ENCODE measurements at places on chromosomes 12 and 14.

GRCh38 chr12:27733052-27733656 lies 22.5 kb downstream of the MRPS35 start:
- no peak for DNase-seq

DNA sequence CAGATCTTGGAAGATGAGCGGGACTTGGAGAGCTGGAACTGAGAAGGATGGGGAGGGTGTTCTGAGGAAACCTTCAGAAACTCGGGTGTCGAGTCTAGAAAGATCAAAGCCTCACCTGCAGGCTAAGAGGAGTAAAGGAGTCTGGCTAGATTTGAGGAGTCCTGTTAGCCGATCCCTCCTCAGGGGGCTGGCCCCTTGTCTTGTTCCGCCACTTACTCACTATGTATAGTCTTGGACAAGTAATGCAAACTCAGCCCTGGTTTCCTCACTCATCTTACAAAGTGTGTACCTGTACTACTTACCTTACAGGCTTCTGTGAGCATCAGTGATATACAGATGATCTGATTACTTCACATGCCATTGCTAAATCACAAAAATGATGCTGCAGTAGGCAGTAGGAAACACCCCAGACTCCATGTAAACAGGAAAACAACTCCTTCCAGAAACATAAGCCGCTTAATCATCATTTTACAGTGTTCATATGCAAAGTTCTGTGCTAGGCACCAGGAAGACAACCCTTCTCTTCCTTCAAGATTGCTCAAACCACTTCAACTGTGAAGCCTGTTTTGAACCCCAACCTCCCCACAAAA lies 2.0 kb upstream of the SPTLC2 start:
- no peak for DNase-seq

- DNase-seq = no peak
Measured at GRCh38 chr12:18932715-18933114, 194.8 kb downstream of the CAPZA3 start.

- no peak for DNase-seq
Measured at GRCh38 chr12:101671157-101671791, 26.2 kb upstream of the CHPT1 start.

- no peak for DNase-seq
Measured at GRCh38 chr12:67382241-67382871, 113.2 kb downstream of the CAND1 start.

DNA sequence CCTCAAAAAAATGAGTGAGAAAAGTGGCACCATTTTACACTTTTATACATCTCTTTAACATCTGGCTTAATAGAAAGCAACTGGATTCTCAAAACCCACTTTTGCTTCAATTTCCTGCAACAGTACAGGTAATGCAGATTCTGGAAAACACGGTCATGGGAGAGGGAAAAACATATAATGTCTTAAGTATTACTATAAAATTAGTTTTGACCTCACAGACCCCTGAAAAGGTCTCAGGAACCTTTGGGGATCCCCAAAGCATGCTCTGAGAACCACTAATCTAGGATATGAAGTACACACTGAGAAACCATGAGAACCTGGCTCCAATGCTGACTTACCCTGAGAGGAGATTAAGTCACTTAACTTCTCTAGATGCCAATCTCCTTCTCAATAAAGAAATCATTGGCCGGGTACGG lies 64.7 kb downstream of the PPP2R5E start:
- no peak for DNase-seq

DNA sequence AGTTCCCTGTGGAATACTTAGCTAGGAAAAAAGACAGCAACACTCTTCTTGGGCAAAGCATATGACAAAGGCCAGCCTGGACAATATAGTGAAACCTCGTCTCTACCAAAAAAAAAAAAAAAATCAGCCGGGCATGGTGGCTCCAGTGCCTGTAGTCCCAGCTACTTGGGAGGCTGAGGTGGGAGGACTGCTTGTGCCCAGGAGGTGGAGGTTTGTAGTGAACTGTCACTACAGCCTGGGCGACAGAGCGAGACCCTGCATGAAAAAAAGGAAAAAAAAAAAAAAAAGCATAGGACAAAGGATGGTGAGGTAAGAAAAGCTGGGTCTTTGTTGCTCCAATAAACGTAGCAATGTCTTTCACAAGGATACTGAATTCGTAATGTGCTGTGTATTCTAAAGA lies 1.1 kb downstream of the TXNDC16 start:
- no peak for DNase-seq

DNA sequence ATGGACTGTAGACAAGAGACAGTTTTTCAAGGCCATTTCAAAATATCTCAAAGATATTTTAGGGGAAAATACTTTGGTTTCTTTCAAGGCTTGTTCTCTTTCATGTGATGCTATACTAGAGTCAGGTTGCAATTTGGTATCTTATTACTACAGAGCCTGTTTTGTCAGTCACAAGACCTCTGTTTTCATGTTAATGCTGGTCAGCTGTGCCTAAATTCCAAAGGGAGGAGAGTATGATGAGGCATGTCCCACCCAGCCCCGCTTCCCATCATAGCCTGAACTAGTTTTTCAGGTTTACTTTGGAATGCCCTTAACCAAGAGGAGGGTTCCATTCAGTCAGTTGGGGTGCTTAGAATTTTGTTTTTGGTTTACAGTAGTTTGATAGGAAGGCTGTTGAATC lies 52.6 kb downstream of the GPHB5 start:
- no peak for DNase-seq

GRCh38 chr14:94421316-94421715 lies 31.3 kb downstream of the SERPINA11 start:
- no peak for DNase-seq

GRCh38 chr14:102499401-102500157 lies 10.0 kb downstream of the ANKRD9 start:
- no peak for DNase-seq

GRCh38 chr12:120169946-120170345 lies 24.6 kb downstream of the GCN1 start:
- DNase-seq = no peak

DNA sequence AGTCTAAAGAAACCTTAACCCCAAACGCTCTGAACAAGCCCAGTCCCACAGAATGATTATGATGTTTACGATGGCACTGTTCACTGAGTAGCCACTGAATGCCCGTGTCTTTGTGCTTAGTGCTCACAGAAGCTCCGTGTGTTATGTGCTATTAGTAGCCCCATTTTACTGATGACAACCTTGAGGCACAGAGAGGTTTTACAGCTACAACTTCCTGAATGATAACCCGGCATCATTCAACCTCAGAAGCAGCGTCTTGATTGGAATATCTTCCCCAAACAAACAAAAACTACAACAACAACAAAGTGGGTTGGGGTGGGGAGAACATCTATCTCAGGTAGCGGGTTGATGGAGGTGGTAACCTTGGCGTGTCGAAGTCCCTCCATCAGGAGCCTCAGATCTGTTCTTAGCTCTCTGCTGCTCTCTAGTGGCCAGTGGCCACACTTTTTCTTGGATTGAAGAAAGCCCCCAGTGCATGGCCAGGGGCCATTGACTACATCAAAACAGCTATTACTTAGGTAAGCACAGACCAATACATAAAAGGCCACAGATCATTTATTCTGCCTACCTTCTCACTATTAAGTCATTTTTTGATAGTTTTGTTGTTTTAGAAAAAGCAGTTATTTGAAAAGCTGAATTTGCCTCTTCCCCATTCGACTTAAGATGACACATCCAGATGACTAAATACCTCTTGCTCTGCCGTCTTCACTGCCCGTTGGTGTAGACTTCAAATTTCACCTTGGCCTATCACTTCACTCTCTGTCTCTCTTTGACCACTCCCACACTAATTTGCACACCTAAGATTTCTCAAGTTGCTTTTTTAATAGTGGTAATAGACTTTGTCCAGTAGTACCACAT lies 376.9 kb downstream of the GALC start:
- no peak for DNase-seq

- no peak for DNase-seq
Measured at GRCh38 chr12:25366122-25366521, 115.4 kb upstream of the KRAS start.

DNA sequence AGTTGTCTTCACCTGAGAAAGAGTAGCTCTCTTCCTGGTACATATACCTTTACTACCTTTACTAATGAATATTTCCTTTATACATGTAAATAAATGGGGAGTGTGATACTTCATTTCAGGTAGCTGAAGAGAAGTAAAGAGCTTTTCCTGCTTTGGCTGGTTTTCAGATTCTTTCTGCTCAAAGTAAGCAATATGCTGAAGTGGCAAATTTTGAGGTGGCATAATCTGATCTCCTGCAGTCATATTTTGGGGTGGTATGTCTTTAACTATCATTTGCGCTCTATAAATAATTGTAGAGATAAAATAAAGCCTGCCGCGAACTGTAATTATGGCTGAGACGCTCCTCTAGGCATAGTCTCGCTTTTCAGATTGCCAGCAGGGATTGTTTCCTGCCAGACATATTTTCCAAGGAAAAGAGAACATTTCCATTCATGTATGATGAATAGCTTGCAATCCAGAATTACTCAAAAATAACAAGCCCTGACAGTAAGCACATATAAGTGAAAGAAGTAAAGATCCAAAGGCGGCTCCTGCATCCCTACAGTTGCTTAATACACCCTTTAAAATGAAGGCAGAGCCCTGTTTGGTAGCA lies 200.7 kb downstream of the C12orf50 start:
- DNase-seq = no peak

GRCh38 chr12:94941440-94941862 lies 62.0 kb downstream of the NDUFA12 start:
- no peak for DNase-seq

GRCh38 chr12:41277100-41277945 lies 89.2 kb downstream of the PDZRN4 start:
- no peak for DNase-seq

- no peak for DNase-seq
Measured at GRCh38 chr12:132246997-132247717, 82.2 kb downstream of the GALNT9 start.

DNA sequence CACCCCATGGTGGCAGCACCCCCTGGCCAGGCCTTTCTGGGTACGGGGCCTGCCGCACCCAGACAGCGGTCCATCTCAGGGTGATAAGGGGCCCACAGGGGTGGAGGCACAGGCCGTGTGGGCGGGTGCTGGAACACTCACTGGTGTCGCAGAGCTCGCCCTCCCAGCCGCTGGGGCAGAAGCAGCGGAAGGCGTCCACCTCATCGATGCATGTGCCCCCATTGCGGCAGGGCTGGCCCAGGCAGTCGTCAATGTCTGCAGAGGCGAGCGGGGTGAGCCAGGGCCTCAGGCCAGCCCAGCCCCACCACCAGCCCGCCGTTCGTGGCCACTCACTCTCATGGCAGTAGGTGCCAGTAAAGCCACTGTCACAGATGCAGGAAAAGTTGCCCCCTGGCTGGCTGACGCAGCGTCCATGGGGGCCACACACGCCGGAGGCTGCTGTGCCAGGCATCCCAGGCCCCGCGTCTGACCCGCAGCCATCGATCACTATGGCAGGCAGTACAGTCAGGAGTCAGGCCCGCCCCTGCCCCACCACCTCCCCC lies 19.9 kb downstream of the JAG2 start:
- no peak for DNase-seq
